Right atrium auricular region (tissue), 2 donors: ENCODE measurements at places on chromosomes 5 and 9. TPM values are rescaled to one million over a fixed set of nuclear protein-coding genes. Genes with fewer than 3 reads are reported as not detected.

Gene TRIO
- total RNA-seq = 51.6 TPM

Gene ANKRD20A1
- total RNA-seq = 2.6 TPM

Gene PCDHGA8
- total RNA-seq = 5.7 TPM

DNA sequence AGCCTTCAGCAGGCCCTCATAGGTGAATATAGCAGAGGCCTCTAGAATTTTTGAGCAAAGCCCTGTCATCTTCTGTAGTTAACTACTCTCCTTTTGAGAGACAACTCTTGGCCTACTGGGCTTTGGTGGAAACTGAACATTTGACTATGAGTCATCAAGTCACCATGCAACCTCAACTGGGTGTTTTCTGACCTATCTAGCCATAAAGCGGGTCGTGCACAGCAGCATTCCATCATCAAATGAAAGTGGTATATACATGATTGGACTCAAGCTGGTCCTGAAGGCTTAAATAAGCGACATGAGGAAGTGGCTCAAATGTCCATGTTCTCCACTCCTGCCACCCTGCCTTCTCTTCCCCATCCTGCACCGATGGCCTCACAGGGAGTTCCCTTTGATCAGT, 1115.5 kb downstream of the TAF11L14 start:
- no peaks in the 10 kb centered on the region for H3K4me1 ChIP-seq
- H3K27ac ChIP-seq = no peak overlapping the region
- H3K36me3 ChIP-seq = no peaks in the 10 kb centered on the region
- H3K4me3 ChIP-seq = no peak overlapping the region
- no peak for DNase-seq

DNA sequence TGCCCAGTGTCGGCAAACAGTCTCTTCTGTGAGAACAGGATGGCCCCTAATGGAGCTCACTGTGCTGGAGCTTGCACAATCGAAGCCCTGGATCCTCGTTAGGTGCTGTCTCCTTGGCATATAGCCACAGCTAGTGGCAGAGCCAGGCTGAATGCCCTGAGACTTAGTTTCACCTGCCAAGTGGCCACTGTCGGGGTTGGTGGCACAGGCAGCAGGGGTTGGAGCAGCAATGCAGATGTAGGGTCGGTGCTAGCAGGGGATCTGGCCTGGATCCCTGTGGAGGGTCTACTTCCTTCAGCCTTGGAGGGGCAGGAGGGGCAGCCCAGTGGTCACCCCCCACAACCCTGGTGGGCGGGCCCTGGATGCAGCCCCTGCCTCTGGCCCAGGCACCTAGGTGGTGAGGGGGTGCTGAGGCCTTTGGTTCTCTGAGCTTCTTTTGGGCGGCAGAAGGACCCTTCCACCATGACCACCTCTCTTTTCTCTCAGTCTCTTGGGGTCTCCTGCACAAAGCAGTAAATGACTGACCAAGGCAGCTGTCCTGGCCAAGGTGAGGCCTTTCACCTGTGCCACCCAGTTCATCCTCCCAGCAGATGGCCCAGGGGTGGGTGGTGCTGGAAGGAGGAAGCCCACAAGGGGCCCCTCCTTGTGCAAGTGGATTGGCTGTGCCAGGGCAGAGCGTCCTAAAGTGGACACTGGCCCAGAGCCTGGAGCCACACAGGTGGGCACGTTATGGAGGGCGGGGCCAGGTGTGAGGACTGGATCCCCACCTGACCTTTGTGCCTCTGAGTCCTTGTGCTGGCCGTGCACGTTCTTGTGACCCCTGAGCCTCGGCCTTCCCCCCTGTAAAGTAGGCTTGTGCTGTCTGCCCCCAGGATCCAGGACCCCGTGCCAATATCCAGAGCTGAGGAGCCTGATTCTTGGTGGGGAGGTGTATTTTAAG, 44.8 kb downstream of the PHF2 start:
- H3K4me3 ChIP-seq = no peak overlapping the region
- DNase-seq = peak; percentile 50
- H3K27me3 ChIP-seq = no peaks in the 10 kb centered on the region
- H3K4me1 ChIP-seq = peaks cover 37% of the 10 kb centered on the region
- H3K36me3 ChIP-seq = no peaks in the 10 kb centered on the region

- H3K4me3 ChIP-seq = no peak overlapping the region
- no peak overlapping the region for H3K27ac ChIP-seq
Observed at GRCh38 chr5:126911986-126912385, 118.4 kb downstream of the MARCHF3 start.

GRCh38 chr5:115666023-115666422, 40.2 kb upstream of the TMED7 start:
- H3K4me3 ChIP-seq = no peak overlapping the region
- no peak overlapping the region for H3K27ac ChIP-seq
- H3K36me3 ChIP-seq = no peaks in the 10 kb centered on the region
- no peak for DNase-seq
- H3K4me1 ChIP-seq = no peaks in the 10 kb centered on the region
- no peaks in the 10 kb centered on the region for H3K27me3 ChIP-seq
